Ascending aorta (tissue), 2 donors: ENCODE measurements at places on chromosomes 11 and 22.

GRCh38 chr11:10418259-10418949, 36.7 kb upstream of the AMPD3 start:
- no peak for DNase-seq

DNA sequence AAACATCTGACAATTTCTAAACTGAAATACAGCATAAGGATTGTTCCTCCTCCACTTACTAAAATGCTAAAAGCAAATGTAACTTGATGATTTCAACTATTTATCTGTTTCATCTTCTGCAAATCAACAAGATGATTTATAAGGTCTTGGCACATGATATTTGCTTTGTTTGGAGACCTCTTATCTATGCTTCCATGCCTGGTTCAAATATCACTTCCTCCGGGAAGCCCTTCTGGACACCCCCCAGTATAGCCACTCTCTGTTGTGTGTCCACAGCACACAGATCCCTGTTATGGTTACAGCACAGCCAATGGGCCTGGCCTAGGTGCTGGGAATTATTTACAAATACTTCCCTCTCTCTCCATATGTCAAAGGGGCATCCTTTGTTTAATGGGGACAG, 114.8 kb downstream of the C11orf58 start:
- DNase-seq = no peak

DNA sequence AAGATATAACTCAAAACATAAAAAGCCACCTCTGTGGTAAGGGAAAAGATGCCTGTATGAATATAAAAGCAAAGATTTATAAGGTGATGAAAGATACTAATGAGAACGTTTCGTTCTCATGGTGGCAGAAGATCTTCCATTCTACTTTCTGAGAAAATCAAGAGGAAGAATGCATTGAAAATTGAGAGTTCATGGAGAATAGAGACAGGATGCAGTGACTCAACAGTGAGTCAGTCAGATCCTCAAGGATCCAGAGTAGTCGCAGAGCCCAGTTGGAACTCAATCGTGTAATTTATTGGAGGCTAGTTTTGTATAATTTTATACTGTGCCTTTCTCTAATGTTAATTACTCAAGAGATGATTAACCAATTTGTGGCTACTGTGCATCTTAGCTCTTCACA, 73.3 kb downstream of the ENTHD1 start:
- DNase-seq = no peak

- DNase-seq = no peak
Observed at GRCh38 chr11:87187076-87187475, 149.3 kb downstream of the TMEM135 start.

DNA sequence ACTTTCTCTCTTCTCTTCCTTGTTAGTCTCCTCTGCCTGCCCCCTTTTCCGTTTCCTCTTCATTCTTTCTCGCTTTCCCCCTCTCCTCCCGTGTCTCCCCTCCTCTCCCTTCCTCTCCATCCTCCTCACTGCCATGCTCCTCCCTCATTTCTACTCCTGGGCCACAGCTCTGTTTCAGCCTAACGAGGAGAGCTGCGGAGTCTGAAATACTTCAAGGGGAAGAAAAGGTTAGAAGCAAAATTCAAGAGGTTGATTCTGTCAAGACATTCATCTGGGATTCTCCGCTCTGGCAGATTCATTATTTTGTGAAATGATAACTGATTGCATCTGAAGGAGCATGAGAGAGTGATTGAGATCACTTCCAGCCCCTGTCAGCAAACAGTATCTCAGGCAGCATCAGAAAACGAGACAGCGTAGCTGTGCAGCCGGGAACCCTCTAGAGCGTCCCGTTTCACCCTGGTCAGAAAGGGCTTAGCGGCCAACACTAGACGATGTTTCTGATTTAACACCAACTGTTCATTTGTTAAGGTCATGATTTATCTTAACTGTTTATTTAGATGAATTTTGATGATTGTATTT, 279.3 kb upstream of the B3GAT1 start:
- DNase-seq = no peak

- no peak for DNase-seq
Observed at GRCh38 chr11:74519710-74520109, 26.2 kb upstream of the LIPT2 start.

DNA sequence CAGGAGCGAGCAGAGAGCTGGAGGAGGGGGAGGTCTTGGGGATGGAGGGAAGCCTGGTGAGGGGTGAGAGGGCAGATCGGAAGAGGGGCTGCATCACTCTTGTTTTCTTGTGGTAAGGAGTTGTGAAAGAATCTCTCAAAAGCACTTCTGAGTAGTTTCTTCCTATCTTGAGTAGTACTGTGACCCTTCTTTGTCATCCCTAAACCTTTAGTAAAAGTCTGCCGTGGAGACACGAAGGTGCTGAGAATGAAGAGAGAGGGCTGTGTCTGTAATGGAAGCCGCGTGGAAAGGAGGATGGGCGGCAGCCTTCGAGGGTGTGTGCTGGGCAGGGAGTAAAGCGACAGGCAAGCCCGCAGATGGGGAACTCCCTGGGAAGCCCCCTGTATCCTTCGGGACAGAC, 237.8 kb downstream of the TBC1D22A start:
- DNase-seq = no peak

DNA sequence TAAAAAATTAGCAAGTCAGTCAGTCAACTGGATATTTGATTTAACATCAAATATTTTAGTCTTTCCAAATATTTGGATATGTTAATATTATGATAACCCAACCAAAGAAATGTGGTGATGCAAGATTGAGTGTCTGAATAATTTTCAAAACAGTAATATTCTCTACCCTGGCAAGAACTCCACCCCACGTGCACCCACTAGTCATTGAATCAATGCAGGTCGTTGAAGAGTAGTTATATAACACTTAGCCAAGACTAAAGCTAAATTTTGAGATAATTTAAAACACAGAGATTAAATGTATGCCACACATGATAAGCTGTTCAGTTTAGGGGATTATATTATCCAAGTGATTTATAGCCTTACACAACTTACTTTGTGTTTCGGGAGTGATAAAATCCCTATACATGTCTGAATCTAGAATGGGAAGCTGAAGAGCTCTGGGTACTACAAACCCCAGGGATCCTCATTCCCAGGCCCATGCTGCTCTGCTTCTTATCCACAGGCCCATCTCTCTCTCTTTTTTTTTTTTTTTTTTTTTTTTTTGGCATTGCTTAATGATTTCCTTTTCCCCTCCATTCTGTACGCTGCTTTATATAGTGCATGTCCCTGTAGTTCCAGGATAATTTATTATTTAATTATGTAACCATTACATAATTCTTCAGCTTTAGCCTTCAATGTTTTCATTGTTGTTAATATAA, 392.9 kb downstream of the NTM start:
- no peak for DNase-seq

GRCh38 chr22:46366801-46367706, 31.5 kb downstream of the TRMU start:
- DNase-seq = no peak

- DNase-seq = no peak
Observed at GRCh38 chr11:115290479-115290878, 213.7 kb downstream of the CADM1 start.

DNA sequence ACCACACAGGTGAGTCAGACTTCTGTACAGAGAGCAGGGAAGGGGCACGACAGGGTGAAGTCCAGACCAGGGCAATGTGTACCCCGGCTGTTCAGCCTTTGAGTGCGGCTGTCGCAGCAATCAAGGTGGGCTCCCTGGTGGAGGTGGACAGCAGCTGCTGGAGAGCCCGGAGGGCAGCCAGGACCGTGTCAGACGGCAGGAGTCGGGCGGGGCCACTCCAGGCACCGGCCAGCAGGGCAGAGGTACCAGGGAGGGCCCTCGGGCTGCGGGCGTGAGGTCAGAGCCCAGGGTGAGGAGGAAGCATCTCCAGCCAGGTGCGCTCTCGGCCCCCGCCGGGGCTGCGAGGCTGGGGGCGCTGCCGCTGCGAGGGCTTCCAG, 802 bp upstream of the PIM3 start:
- no peak for DNase-seq

DNA sequence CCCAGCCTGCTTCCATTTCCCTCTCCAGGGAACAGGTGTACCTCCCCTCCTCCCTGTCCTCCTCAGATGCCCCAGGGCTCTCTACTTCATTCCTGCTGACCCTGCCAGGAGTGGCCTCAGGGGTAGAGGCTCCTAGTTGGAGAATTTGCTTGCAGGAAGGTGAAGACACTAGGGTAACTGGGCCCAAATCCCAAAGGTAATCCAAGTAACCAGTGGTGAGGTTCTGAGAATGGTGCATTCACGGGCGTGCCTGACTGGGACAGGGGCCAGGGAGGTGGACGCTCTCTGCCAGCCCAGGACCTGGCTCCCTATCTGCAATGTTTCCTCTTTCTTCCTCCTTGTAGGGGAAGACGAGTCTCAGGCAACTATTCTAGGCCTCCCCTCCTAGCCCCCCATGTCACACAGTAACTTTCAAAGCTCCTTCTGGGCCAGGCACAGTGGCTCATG, 2.9 kb downstream of the SLC35C1 start:
- no peak for DNase-seq
